ENCODE measurements at places on chromosomes 7 and 10.

DNA sequence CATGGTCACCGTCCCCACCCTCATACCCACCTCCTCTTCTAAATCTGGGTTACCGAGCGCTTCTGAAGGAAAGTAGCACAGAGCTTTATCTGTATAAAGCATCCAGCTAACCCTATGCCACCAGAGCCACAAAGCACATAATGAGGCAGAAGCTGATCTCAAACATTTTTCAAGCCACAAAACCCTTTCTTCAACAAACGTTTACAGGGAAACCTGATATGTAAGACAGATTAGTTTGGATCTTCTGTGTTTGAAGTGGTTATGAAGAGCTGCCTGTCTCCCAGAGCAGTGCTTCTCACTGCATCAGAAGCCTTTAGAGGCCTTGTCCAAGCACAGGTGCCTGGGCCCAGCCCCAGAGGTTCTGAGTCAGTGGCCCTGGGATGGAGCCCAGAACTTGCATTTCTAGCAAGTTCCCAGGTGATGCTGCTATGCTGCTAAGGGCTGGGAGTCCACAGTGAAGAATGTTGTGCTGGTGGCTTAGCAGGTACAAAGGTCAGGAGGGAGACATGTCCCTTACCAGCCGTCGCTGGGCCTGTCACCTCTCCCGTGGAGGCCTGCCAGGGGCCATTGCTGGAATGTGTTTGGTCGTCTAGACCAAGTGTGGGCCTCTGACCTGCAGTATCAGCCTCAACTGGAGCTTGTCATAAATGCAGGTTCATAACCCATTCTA is 90.4 kb downstream of the TAF3 start:
- no peak for DNase-seq

DNA sequence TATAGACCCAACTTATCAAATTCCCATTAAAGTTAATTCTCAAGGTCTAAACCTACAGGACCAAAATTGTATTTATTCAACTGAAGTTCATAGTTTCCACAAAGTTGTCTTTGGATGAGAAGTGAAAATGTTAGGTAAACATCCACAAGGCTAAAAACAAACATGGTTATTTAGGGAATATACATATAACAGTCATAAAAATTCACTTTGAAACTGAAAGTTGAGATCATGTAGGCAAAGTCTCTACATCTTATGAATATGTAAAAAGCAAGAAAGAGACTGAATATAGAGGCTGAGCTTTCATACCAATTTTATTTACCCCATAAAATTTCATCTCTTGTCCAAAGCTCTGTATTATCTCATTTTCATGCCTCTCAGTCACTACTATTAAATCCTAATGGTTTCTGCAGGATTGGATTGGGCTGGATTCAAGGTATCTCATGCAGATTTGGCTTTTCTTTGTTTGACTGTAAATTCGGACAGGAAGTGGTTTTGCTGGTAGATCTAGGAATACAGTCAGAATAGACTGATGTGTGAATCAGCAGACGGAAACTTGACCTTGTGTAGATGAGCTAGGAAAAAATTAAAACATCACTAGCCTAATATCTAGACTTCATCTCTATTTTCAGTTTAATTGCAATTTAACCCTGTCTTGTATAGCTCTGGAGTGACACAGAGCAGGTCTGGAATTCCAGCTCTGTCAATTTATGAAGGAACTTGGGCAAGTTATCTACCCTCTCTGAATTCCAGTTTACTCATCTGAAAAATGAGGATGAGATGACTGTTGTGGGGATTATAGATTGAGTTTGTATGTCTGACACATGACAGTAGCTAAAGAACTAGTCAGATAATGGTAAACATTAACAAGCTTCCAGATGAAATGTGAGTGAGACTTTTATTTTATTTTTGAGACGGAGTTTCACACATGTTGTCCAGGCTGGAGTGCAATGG is 27.3 kb upstream of the SKAP2 start:
- DNase-seq, result peak; percentile 57

- DNase-seq, result no peak
These were observed 20.1 kb downstream of the TMEM168 start for GRCh38 chr7:112770051-112770450.

DNA sequence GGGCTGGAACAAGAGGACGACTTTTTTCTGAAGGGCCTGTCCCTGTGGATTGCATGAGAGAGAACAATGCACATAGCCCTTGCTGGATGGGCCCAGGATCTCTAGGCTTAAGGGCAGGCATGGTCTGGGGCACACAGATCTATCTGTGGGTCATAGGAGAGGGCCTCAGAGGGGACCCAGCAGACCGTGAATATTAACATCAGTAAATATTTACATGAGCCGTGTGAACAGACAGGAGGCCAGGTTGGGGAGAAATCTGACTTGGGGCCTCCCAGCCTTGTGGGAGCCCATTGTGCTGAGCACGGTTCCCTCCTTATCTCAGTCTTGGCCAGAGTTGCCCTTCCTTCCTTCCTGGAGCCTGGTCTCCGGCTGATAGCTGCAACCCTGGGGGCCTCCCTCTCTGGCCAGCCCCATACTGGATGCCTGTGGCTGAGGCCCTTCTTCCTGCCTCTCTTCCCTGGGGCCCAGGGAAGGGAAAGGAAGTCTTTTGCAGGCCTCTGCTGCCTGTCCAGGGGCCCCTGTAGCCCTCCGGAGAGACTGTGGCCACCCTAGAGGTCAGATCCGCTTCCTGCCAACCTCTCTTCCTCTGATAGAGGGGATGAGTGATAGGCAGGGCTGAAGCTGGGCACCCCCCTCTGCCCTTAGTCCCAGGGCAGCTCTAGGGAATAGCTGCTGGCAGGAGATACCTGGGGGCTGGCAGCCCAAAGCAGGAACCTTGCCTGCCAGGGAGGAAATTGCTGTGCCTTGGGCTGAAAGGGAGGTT is 44.5 kb upstream of the TRIM8 start:
- DNase-seq, result no peak

GRCh38 chr7:79149831-79150230 is 303.6 kb downstream of the MAGI2 start:
- DNase-seq, result no peak

DNA sequence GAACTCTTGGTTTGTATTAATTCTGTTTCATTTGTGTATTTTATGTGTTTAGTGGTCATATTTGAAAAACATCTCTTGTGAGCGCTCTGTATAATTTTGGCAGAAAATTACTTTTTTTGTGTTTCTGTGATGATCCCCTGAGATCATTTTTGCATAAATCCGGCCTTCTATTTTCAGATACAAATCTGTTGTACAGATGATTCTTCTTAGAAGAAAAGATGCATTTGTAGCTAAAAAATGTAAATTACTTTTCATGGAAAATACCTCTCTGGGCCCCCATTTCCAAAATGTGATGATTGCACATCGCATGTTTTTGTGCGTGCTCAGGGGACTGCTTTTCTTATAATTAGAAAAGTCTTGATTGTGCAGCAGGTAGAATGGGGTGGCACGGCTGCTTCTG is 395.4 kb downstream of the LRMDA start:
- DNase-seq, result no peak

DNA sequence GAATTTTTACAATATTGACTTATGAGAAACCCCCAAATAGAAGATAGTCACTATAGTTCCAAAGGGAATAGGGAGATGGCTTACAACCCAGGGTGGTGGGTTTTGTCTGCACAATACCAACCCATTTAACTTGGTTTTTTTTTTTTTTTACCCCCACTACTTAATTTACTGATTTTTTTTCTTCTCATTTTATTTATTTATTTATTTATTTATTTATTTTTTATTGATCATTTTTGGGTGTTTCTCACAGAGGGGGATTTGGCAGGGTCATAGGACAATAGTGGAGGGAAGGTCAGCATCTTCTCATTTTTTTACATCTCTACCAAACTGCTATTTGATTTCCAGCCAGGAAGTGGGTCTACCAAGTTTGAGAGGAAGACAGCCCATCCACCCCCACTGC is 77.9 kb downstream of the FAM204A start:
- DNase-seq, result no peak

DNA sequence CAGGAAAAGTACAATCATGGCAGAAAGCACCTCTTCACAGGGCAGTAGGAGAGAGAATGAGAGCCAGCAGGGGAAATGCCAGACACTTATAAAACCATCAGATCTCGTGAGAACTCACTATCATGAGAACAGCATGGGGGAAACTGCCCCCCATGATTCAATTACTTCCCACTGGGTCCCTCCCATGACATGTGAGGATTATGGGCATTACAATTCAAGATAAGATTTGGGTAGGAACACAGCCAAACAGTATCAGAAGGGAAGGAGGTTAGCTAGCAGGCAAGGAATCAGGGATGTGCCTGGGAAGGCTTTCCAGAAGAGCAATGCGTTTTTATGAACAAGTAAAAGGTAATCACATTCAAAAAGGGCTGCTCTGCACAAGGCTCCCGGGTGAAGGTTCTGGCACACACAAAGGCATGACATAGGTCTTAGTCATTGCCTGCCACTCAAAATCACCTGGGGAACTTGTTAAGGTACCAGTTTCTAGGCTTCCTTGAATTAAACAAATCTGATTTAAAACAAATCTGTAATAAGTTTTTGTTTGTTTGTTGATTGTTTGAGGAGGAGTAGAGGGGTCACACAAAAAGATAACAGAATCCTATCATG is 40.9 kb downstream of the BMPER start:
- no peak for DNase-seq

- DNase-seq, result no peak
These were observed 587.8 kb upstream of the MKI67 start for GRCh38 chr10:128713874-128714570.

DNA sequence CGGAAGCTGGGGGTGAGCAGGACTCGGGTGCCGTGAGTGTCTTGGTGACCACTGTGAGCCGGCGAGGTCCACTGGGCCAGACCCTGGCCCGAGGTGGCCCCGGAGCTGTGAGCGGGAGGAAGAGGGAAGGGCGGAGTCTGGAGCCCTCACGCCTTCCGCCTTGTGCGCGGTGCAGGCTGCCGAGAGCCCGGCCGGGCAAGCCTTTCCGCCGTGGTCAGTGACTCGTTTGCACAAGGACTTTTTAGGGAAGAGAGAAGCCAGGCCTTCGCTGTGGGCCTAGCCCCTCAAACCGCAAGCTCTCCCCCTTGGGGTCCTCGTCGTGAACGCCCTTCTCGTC is 40.9 kb upstream of the ZNF32 start:
- DNase-seq, result no peak

GRCh38 chr7:150723467-150723866 is 7.1 kb downstream of the GIMAP1 start:
- no peak for DNase-seq

GRCh38 chr10:43138757-43139241 is 554 bp downstream of the CSGALNACT2 start:
- no peak for DNase-seq

- DNase-seq, result no peak
These were observed 177.6 kb upstream of the MEOX2 start for GRCh38 chr7:15863951-15864625.

DNA sequence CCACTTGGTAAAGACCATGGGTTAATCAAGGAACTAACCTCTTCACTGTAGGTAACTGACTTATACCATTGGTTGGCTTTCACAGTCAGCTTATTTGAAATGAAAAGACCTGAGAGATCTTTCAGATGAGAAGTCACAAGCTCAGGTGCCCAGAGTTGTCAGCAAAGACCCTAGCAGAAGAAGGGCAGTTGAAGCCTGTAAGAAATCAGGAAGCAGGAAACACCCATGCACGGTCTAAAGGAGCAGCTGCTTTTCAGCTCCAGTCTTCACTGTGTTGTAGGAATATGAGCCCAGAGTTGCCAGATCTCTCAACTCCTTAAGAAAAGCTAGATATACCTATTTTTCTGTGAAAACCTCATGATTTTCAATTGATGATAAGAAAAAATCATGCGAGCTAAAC is 130.0 kb downstream of the ARID5B start:
- DNase-seq, result no peak

DNA sequence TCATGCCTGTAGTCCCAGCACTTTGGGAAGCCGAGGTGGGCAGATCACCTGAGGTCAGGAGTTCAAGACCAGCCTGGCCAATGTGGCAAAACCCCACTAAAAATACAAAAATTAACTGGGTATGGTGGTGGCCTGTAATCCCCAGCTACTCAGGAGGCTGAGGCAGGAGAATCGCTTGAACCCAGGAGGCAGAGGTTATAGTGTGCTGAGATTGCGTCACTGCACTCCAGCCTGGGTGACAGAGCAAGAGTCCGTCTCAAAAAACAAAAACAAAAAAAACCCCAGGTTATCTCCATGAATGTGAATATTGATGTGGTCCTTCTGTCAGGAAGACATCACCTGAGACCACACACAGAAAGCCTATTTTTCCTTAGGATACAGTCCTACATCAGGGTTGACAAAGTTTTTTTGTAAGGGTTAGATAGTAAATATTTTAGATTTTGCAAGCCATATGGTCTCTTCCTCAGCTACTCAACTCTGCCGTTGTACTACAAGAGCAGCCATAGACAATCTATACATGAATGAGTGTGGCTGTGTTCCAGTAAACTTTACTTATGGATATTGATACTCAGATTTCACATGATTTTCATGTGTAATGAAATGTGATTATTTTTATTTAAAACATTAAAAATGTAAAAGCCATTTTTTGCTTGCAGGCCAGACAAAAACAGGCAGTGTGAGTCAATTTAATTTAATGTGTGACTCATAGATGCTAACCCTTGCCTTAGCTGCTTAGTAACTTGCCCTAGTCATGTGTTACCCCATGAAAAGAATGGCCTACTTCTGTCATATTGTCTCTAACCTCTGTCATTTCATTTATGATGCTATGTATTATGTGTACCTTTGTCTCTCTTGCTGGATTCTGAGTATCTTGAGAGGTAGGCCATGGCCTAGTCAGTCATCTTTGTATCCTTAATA is 78.1 kb downstream of the TPST1 start:
- peak; percentile 73 for DNase-seq

- DNase-seq, result no peak
These were observed 472.6 kb downstream of the XPNPEP1 start for GRCh38 chr10:109450702-109451101.

GRCh38 chr10:43803791-43804190 is 155.1 kb upstream of the ZNF32 start:
- DNase-seq, result no peak

DNA sequence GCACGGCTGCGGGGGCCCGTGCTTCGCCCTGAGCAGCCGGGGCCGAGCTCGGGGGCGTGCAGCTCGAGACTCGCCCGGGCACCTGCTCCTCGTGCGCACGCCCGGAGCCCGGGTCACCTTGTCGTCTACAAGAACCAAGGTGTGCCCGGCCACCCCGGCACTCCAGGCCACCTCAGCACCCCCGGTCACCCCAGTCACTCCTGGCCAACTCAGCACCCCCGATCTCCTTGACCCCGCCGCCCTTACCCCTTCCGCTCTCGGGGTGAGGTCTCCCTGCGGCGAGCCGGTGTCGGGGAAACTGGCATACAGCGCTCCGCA is 268 bp upstream of the IGFBP3 start:
- DNase-seq, result no peak

DNA sequence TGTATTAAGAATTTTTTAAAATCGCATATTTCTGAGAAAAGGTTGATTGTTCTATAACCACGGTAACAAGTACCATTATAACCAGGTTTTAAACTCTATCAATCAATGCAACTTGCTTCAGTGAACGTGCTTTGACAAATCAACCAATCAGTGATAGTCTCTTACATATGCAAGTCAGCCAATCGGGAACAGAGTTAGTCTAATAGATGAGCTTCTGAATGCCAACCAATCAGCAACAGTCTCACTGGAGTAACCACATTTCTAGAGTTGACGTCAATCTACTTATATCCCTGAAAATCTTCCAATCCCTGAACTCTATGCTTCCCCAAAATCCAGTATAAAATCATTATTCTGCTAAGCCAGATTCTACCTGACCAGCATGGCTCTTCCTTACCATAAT is 44.7 kb upstream of the TRUB1 start:
- DNase-seq, result no peak

- no peak for DNase-seq
These were observed 12.6 kb upstream of the TBRG4 start for GRCh38 chr7:45123913-45124710.

GRCh38 chr7:110839866-110840265 is 251.1 kb upstream of the LRRN3 start:
- DNase-seq, result no peak

GRCh38 chr7:112063974-112064373 is 142.2 kb downstream of the DOCK4 start:
- no peak for DNase-seq
